ENCODE measurements at places on chromosomes 7 and 10.

- DNase-seq, result no peak
Observed at GRCh38 chr10:101358706-101359300, 4.8 kb downstream of the BTRC start.

- no peak for DNase-seq
Observed at GRCh38 chr7:140013676-140014075, 49.1 kb downstream of the PARP12 start.

GRCh38 chr7:150400008-150400787 is 21.1 kb downstream of the ZNF775 start:
- DNase-seq, result no peak

DNA sequence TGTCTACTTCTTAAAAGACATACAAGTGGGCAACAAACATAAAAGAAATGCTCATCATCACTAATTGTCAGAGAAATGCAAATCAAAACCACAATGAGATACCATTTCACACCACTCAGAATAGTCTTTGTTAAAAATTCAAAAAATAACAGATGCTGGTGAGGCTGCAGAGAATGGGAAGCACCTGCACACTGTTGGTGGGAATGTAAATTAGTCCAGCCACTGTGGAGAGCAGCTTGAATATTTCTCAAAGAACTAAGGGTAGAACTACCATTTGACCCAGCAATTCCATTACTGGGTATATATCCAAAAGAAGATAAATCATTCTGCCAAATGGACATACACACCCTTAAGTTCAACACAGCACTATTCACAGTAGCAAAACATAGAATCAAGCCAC is 61.8 kb upstream of the STEAP1 start:
- DNase-seq, result no peak

GRCh38 chr7:138661069-138661635 is 40.0 kb downstream of the SVOPL start:
- no peak for DNase-seq

GRCh38 chr10:45136256-45136655 is 135.5 kb downstream of the ZNF22 start:
- DNase-seq, result no peak

GRCh38 chr7:66189695-66190503 is 15.2 kb upstream of the TPST1 start:
- DNase-seq, result no peak

GRCh38 chr7:95549818-95550529 is 46.3 kb downstream of the PDK4 start:
- no peak for DNase-seq

GRCh38 chr10:18460032-18460431 is 191.4 kb downstream of the NSUN6 start:
- DNase-seq, result no peak
